Activated CD4-positive, alpha-beta T cell treated with anti-CD3 and anti-CD28 coated beads for 24 hours (primary cell): ENCODE measurements at places on chromosomes 1 and 21.

DNA sequence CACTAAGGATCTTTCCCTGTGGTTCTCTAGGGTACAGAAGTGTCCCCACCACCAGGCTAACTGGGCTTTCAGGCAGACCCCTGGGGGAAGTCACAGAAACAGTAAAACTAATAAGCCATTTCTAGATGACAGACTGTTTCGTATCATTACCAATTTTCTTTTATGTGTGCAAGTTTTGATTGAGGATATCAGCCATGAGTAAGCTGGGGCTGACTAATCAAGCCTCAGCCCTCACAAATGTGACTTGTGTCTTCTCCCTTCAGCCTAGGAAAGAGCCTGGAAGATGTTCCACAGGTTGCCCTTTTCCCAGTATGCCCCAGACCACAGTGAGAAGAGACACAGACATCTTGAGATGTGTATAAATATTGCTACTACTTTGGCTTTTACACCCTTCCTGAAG is 10.5 kb downstream of the PTGFRN start:
- DNase-seq = no peak

DNA sequence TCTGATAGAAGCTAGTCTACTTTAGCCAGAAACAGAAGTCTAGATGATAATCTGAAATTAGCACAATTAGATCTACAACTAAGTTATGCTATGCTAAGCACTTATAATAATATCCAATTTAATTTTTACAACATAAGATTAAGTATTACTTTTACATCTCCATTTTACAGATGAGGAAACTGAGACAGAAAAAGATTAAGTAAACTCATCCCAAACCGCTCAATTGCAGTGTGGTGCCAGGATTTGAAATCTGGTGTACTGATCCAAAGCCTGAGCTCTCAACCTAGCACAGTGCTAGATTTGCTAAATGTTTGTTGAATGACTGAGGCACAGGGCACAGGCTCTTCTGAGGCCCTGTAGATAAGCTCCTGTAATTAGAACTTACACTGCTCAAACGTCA is 13.8 kb downstream of the KNCN start:
- DNase-seq = no peak

GRCh38 chr21:26715116-26715515 is 130.1 kb downstream of the ADAMTS1 start:
- DNase-seq = no peak

- DNase-seq = peak; percentile 71
Measured at GRCh38 chr1:198156111-198156744, 570 bp upstream of the NEK7 start.
